ENCODE measurements at places on chromosomes 7 and 10.

- no peak for DNase-seq
Measured at GRCh38 chr10:36092116-36092515, 450.0 kb upstream of the FZD8 start.

DNA sequence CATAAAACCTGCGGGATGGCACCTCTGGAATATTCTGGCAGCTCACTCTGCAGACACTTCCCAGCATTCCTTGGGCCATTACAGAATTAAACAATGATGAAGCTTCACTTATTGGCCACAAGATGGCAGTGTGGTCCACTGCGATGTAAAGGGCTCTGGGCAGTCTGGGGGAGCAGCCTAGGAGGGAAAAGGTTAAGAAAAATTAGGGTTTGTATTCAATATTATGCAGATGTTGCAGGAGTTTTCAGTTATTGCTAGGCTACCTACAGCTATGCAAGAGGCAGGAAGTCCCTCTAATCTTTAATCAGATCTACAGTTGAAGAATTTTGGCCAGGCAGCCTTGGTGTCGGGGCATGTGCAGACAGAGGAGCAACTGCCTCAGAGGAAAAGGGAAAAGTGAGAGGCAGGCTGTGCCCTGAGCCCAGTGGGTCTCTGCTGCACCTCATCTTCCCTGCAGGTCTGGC, 233.2 kb upstream of the PRSS1 start:
- DNase-seq, result no peak

GRCh38 chr10:17023386-17024298, 106.0 kb downstream of the CUBN start:
- no peak for DNase-seq

DNA sequence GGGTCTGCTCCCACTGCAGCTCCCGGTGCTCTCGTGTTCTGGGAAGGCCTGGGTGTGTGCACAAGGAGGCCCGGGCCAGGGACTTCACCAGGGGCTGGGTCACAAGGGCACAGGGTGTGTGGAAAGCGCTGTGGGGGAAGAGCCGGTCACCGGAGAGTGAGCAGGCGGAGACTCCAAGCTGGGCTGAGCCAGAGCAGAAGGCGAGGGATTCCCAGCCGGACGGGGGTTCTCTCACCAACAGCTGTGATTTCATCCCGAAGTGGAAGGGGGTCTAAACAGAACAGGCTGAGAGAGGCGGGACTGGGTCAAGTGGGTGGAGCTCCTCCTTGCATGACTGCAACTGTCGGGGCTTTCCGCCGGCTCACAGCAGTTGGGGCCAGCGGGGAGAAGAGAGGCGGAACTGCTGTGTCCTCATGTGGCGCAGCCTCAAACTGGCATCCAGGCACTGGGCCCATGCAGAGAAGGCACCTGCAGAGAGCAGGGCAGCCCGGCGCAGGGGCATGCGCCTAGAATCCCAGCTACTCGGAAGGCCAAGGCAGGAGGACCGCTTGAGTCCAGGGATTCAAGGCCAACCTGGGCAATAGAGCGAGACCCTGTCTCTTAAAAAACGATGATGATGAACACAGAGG, 7.6 kb upstream of the ORAI2 start:
- peak; percentile 90 for DNase-seq

DNA sequence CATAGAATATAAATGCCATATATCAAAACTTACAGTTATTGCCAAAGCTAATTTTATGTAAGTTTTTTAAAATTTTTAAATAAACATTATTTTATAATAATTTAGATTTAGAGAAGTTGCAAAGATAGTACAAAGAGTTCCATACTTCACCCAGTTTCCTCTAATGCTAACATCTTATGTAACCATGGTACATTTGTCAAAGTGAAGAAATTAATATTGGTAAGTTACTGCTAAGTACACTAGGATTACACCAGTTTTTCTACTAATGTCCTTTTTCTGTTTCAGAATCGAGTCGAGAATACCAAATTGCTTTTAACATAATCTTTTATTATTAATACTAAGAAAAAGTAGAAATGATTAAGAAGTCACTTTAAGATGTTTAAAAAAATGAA, 29.2 kb downstream of the CSGALNACT2 start:
- no peak for DNase-seq

DNA sequence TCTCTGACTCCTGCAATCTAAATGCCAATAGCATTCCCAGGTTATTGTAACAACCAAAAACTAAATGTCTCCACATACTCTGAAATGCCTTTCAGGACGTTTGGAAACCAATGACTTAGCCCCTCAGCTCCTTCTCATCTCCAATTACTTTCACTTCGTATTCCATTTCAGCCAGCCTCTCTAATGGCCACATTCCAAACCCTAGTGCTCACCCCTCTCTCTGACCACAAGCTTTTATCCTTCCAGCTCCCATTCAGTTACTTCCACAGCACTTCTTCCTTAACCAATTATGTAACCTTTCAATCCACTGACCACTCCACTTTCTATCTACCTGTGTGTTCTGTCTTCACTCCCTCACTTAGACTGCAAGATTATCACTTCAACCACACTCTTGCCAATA, 4.3 kb downstream of the NOC3L start:
- no peak for DNase-seq

- DNase-seq, result no peak
Measured at GRCh38 chr10:50595785-50596184, 28.0 kb downstream of the SGMS1 start.

DNA sequence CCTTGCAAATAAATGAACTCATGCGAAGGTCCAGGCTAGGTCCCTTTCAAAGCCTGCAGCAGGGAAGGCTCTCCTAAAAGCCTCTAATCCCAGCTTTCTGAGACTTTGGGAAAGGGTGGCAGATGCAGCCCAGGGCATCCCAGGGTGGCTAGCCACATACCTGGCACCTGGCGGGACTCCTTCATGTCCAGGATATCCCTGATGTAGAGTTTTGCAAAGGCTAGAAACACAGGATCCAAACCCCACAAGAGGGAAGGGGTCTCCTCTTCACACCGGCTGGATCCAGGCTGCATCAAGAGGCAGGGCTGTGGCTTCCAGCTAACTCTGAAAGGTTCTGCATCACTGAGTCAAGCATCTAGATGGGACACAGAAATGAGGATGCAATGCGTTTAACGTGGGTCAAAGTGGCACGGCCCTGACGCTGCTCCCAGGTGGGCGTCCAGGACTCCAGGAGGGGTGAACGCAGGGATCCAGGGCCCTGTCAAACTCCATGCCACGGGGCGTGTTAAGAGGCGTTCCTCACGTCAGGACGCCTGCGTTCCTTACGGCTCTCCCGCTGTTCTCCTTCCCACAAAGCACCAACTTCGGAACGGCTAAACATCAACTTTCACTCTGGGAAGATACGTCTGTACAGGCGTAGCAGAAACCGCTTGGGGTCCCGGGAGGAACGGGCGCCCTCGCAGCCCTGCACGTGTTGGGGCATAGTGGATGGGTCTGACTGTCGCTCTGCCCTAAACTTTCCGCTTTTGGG, 507 bp downstream of the STN1 start:
- DNase-seq, result peak; percentile 86

- no peak for DNase-seq
Measured at GRCh38 chr10:93954299-93954698, 39.4 kb upstream of the PLCE1 start.

- no peak for DNase-seq
Measured at GRCh38 chr10:34816085-34816496, 995 bp upstream of the PARD3 start.

DNA sequence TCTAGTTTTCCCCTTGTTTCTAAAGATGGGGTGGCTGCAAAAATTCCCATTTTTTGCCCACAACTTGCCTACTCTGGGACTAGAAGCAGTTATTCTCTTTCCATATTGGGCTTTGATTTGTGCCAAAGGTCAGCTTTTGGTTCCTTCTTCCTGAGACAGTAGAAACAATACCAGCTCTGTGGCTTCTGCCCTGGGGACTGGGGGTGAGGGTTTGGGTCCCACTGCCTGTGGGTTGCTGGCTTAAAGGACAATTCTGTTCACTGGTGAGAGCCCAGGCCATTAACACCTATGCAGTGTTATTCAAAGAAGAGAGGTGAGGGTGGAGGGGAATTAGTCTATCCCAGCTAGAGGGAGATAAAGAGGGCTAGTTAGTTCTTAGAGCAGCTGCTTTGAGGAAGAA, 171.5 kb downstream of the CPEB3 start:
- no peak for DNase-seq

GRCh38 chr7:23098460-23098859, 7.1 kb upstream of the KLHL7 start:
- no peak for DNase-seq

DNA sequence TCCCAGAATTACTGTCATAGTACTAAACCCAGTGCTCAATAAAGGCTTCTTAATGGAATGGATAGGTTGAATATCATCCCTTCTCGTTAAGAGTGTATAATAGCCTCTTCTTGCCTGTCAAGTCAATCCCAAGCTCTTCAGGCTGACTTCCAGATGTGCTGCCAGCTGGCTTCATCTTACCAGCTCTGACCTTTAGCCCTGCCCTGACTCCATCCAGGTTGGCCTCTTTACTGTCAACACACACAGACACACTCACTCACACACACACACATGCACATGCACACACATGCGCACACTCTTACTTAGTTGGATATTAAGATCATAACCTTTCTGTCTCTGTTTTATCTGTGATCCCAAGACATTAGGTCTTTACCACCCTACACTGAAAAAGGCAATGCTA, 49.1 kb downstream of the ASB4 start:
- DNase-seq, result no peak

GRCh38 chr10:61465901-61466632, 12.9 kb upstream of the TMEM26 start:
- DNase-seq, result no peak

GRCh38 chr7:95317546-95317945, 6.8 kb downstream of the PON1 start:
- DNase-seq, result no peak

GRCh38 chr7:141349804-141350203, 201.4 kb upstream of the AGK start:
- DNase-seq, result no peak

DNA sequence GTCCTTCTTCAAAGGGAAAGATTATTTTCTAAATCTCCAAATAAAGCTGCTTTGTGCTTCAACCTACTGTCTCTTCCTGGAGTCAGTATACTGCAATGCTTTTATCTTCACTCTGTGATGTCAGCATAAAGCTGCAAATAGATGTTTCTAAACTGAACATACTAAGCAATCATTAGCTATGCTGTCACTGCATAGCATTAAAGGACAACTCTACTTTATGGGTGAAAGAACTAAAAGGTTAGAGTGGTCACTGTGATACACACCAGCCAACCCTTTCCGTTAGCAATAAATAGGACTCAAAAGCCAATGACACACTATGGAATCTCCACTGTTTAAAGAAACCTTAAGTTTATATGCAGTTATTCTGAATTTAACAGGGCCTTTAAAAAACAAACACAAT, 1.8 kb downstream of the CCDC186 start:
- no peak for DNase-seq

All from posterior vena cava (tissue), 2 donors.